ENCODE measurements at places on chromosomes 1 and 21. TPM values are rescaled to one million over a fixed set of nuclear protein-coding genes. Genes with fewer than 3 reads are reported as not detected.

DNA sequence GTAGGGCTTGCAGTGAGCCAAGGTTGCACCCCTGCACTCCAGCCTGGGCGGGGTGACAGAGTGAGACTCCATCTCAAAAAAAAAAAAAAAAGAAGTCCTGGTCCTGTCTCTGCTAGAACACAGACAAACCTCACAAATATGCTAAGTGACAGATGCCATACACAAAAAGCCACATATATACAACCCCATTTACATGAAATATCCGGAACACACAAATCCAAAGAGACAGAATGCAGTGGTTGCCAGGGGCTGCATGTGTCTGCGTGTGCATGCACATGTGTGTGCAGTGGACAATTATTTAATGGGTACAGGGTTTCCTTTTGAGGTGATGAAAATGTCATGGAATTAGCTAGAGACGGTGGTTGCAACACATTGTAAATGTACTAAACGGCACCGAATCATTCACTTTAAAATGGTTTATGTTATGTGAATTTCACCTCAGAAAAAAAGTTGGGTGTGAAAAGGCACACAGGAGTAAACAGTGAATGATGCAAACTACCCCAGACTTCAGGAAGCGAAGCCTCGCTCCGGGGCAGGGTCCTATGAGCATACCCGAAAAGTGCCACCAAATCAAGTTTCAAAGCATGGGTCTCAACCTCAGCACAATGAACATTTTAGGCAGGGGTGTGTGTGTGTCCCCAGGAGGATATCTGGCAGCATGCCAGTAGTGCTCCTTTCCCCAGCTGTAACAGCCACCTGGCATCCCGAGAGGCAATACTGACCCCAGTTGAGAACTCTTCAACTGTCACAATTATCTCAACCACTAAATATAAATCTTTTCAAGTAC lies 48.3 kb downstream of the GNB1 start:
- no peak overlapping the region for H3K4me3 ChIP-seq
- DNase-seq: no peak
- peaks cover 29% of the 10 kb centered on the region for H3K4me1 ChIP-seq
- peaks cover 13% of the 10 kb centered on the region for H3K36me3 ChIP-seq
- H3K27me3 ChIP-seq: no peaks in the 10 kb centered on the region
- no peak overlapping the region for H3K27ac ChIP-seq

DNA sequence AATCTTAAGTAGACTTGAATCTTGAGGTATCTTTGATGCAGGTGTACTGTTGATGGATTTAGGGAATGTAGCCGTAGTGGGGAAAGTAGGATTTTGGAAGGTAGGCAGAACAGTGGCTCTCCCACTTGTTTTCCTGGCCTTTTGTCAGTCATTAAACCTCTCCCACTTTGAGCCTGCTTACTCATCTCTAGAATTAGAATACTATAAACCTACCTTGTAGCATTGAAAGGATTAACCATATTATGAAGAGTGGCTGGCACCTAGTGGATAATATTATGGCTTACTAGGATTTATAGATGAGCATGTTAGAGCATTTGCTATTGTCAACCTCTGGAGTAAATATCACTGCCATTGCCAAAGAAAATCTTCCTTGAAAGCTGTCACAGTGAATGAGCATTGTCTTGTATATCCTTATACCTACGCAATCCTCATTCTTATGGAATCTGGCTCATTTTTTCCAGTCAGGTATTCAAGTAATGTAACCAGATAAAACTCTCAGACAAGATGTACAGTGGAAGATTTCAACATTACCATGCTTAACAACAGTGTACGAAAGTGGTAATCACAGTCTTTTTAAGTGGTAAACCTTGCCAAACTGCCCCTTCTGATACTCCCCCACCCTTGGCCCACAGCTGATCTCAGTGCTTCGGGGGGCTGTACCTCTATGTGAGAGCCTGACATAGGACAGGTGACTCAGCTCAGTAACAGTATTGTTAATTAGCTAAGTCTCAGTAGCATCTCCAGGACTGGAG lies 44.4 kb downstream of the SH3GLB1 start:
- H3K4me3 ChIP-seq: no peak overlapping the region
- H3K4me1 ChIP-seq: no peaks in the 10 kb centered on the region
- H3K36me3 ChIP-seq: peaks cover 17% of the 10 kb centered on the region

KPRP gene
- not detected for total RNA-seq

- no peak overlapping the region for H3K27ac ChIP-seq
- no peak for DNase-seq
- H3K27me3 ChIP-seq: no peaks in the 10 kb centered on the region
- H3K4me3 ChIP-seq: no peak overlapping the region
- no peaks in the 10 kb centered on the region for H3K4me1 ChIP-seq
Measured at GRCh38 chr1:208637181-208637580, 393.0 kb upstream of the PLXNA2 start.

DNA sequence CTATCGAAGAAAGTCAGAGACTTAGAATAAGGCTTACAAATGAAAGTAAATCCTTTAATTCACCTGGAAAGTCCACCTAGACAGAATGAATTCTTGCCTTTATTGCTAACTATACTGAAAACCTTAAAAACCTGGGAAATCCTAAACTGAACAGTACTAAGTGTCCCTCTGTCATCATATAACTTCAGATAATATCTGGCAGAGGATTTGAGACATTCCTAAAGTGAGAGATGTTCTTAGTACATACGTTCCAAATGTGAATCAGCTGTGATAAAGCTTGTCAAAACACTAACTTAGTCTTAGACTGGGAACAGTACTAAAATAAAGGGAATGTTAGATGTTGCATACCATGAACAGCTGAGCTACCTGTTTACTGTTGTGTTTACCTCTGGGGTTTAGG lies 121.7 kb downstream of the TNFSF18 start:
- H3K4me1 ChIP-seq: peaks cover 9% of the 10 kb centered on the region
- H3K4me3 ChIP-seq: no peak overlapping the region
- H3K27ac ChIP-seq: no peak overlapping the region
- peaks cover 11% of the 10 kb centered on the region for H3K27me3 ChIP-seq

DNA sequence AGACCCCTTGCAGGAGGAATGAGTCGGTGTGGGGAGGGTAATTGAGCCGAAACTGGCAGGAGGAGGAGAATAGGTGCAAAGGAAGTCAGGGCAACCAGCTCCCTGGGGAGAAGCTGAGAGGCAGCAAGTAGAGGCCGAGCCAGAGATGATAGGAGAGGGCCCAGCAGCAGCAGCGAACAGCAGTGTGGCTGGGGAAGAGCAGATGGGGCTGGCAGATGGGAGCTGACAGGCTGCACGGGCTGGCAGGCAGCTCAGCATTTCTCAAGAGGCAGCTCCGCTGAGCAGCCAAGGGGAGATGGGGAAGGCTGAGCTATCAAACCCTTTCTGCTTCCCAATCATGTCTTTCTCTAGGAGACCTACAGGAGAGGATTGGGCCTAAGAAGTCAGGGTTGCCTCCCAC lies 158.2 kb downstream of the TRIM33 start:
- DNase-seq: no peak
- no peak overlapping the region for H3K27ac ChIP-seq
- H3K27me3 ChIP-seq: no peaks in the 10 kb centered on the region
- H3K4me1 ChIP-seq: no peaks in the 10 kb centered on the region

DNA sequence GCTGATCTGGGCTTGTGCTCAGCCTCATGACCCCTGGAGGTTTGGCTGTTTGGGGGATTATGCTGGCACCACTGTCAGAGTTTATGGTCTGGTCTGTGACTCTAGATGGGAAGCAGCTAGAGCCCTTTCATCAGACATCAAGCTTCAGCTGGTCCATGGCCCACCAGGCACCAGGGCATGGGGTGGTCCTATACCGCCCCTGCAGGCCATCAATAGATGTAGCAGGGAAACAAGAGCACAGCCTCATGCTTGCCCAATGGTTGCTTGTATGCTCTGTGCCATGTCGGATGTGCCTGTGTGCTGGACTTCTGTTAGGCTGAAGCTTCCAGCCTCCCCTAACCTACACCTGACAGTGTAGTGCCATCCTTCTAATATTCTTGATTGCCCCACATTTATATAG lies 71.1 kb upstream of the CD34 start:
- no peaks in the 10 kb centered on the region for H3K36me3 ChIP-seq
- H3K27me3 ChIP-seq: peaks cover 26% of the 10 kb centered on the region
- no peak overlapping the region for H3K27ac ChIP-seq

All from activated CD8-positive, alpha-beta memory T cell treated with anti-CD3 and anti-CD28 coated beads, Interleukin-2, amount 10 ng/mL, durations not matched to agents 7 days and 5 days (primary cell).